Left forelimb (tissue), 1 donor: ENCODE measurements at places on chromosomes 4 and X.

- DNase-seq: no peak
Measured at GRCh38 chr4:5037553-5038551, 13.4 kb upstream of the STK32B start.

DNA sequence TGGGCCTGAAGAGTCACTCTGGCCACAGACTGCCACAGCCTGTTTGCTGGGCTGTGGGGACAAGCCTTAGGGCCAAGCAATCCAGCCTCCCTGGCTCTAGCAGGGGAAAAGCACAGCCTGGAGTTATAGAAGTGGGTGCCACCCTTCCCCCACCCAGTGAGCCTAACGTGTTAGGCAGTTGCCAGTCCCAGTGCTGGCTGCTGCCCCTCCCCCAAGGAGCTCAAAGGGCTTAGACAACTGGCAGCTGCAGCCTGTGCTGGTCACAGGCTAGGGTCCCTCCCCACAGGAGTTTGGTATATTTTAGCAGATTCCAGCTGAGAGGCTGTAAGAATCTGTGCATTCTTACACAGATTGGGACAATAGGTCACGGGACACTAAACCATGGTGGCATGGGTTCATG, 370.3 kb upstream of the FGF16 start:
- DNase-seq: no peak

DNA sequence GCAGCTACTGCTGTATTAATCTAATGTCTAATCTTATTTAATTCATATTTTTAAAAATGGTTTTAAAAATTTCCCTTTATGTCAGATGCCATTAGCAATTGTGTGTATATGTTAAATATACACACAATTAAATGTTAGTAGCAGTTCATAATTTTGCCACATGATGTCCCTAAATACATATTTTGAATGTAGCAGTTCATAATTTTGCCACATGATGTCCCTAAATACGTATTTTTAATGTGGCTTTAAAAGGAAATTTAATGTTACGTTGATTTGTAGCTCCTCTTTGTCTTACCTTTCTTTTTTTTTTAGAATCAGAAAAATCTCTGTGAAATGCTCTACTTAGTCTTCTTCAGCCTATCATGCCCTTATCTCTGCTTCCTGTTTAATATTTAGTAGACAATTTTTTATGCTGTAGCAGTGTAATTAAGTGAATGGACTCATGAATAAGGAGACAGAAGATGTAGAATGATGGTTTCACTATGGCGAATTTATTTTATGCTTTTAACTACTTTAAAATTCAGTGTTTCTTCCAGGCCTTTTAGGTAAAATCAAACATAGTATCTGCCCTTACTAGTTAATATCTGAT, 26.1 kb downstream of the RBM46 start:
- no peak for DNase-seq

- no peak for DNase-seq
Measured at GRCh38 chr4:7240306-7240705, 48.0 kb downstream of the SORCS2 start.

DNA sequence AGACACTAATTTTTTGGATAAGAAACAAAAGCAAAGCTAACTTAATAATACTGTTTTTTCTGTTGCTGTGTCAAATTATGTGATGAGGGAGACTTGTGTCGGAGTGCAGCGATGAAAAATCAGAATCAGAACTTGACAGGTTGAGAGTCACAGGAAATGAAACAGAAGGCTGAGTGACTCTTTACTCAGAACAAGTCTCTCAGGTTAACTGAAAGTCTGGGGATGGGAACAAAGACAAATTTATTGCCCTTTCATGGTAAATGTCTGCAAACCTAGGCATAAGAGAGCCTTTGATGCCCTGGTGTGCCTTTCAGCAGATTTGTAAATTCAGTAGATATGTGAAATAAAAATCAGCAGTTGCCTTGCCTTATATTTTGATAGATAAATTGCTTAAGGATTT, 96.0 kb downstream of the ADGRL3 start:
- DNase-seq: no peak

- no peak for DNase-seq
Measured at GRCh38 chr4:145635630-145636029, 16.4 kb downstream of the MMAA start.

GRCh38 chrX:3699821-3700381, 13.5 kb downstream of the PRKX start:
- no peak for DNase-seq

DNA sequence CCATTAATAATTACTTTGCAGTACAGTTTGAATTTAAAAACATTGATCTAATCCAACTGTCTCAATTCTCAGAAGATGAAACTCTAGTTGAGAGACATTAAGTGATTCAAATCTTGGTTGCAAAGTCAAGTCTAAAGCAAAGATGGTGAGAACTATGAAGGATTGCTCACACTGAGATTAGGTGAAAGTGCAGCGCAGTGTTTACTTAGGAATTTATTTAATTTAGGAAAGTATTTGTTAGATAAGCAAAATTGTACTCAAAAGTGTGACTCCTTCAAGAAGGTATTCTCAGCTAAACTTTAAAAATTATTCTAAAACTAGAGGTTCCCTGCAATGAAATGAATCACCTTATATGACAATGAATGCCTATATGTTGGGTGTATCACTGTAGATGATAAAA, 454.9 kb downstream of the PDGFC start:
- DNase-seq: no peak

- no peak for DNase-seq
Measured at GRCh38 chr4:169662206-169662605, 41.8 kb downstream of the CLCN3 start.

DNA sequence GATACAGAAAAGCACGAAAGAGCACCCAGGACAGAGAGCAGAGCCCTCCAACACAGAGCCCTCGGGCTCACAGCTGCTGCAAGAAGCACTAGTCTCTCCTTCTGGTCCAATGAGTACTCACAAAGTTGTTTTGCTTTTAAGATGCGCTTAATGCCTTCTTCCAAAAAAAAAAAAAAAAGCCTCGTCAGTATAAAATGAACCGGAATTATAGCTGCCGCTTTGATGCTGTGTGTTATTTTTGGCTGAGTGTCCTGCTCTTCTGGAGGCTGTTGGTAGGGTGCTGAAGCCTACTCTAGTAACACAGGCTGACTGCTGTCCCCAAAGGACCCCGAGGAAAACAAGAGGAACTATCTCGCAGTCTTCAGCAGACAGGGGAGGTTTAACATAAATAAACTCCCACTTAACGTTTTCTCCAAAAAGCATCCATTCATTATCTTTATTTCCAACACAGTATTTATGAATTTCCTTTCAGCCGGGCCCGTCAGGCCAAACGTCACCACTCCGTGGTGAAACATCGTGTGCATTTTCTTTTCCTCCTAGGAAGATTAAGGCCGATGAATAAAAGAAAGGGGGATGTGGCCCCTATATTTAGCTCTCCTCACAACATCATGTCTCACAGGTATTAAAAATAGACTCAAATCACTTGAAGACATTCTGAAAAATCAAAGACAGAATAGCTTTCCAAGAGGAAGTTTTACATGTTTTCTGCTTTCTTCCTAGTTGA, 213.7 kb upstream of the PPARGC1A start:
- no peak for DNase-seq

GRCh38 chr4:37830640-37831039, 4.2 kb downstream of the PGM2 start:
- no peak for DNase-seq

- no peak for DNase-seq
Measured at GRCh38 chr4:54493862-54494261, 163.9 kb upstream of the KIT start.

- DNase-seq: peak; percentile 68
Measured at GRCh38 chr4:133150486-133151340, 1.6 kb downstream of the PCDH10 start.

DNA sequence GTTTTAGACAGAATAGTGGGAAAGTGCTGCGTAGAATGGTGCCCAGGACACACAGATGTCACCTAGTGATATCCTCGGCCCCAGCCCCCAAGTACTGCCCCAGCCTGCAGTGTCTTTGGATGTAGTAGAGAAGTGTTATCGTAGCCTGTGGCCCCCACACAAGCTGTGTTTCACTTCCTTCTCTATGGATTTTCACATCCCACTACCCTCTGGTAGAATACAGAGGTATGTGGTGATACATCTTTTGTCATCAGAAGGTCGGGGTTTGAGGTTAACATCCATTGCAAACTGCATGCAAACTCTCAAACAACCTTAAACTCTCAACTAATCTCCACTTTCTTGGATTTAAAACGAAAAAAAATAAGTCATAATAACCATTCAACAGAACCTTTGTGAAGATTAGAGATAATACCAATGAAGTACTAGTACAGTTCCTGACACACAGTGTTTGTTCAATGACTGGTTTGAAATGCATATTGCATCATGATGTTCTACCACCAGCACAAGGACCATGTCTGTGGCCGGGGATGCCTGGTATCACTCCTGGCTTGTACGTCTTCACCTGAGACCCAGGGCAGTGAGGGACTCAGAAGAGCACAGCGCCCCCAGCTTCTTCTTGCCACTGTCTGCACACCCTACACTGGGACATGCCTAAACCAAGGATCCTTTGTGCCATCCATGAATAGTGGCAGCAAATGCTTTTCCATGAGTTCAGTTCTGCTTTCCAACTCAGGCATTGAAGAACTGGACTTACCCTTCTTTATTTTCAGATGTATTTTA, 267.3 kb downstream of the DCTD start:
- no peak for DNase-seq

- no peak for DNase-seq
Measured at GRCh38 chrX:140501321-140501720, 3.5 kb downstream of the SOX3 start.

DNA sequence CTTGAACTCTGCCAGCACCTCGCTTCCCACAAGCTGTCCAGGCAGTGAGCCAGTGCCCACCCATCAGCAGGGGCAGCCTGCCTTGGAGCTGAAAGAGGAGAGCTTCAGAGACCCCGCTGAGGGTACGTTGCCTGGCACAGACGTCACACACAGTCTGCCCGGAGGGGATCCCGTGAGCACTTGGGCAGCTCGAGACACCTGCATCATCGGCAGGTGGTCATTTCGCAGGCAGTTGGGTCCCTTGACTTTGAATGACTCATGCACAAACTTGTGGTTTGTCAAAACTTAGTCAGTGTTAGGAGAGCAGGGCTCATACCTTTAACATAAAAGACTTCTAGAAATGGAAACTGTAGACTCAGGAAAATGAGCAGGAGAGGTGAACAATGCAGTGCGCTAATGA, 9.9 kb downstream of the TACC3 start:
- no peak for DNase-seq
